ENCODE measurements at places on chromosomes 1 and 21.
A peak's percentile ranks its signal among the peaks of the same experiment; 100 is the strongest.

GRCh38 chr1:212475151-212475550 is 42.4 kb downstream of the NENF start:
- no peak for DNase-seq

GRCh38 chr1:24362396-24362795 is 43.2 kb downstream of the GRHL3 start:
- DNase-seq, result no peak

- peak; percentile 69 for DNase-seq
These were observed 179.1 kb downstream of the PSMG1 start for GRCh38 chr21:39003982-39004633.

GRCh38 chr1:211687462-211688215 is 12.2 kb upstream of the NEK2 start:
- no peak for DNase-seq

GRCh38 chr21:33839806-33840205 is 75.8 kb downstream of the ATP5PO start:
- no peak for DNase-seq

DNA sequence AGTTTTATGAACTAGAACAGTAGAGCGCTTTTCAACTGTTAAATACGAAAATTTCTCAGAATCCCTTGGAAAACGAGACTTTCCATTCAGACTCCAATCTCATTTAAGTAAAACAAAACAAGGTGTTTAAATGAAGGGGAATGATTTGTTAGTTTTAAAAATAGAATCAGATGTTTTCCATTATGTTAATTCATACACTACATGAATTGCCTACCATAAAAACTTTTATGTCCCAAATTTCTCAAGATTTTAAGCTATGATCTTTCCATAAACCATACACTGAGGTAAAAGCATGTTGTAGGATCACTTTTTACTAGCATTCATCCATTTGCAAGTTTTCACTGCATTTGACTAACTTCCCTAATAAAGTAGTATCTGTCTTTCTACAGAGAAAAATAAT is 180.3 kb upstream of the ZP4 start:
- DNase-seq, result no peak

DNA sequence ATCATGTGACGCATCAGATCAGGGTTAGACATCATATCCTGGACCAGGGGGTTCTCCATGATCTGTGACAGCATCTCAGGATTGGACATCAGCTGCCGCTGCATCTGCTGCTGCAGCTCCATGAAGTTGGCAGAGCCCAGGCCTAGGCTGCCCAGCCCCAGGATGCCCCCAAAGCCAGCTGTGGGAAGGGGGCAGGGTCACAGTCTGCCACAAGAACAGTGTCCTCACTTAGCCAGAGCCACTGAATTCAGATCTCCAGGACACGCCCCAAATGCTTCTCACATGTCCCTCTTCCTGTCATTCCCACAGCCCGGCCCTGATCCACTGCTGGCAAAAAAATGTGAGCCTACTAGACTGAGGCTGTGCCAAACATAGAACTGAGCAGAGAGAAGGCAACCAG is 3.2 kb downstream of the UBQLN4 start:
- no peak for DNase-seq

GRCh38 chr1:208083016-208083714 is 161.0 kb downstream of the PLXNA2 start:
- DNase-seq, result no peak

DNA sequence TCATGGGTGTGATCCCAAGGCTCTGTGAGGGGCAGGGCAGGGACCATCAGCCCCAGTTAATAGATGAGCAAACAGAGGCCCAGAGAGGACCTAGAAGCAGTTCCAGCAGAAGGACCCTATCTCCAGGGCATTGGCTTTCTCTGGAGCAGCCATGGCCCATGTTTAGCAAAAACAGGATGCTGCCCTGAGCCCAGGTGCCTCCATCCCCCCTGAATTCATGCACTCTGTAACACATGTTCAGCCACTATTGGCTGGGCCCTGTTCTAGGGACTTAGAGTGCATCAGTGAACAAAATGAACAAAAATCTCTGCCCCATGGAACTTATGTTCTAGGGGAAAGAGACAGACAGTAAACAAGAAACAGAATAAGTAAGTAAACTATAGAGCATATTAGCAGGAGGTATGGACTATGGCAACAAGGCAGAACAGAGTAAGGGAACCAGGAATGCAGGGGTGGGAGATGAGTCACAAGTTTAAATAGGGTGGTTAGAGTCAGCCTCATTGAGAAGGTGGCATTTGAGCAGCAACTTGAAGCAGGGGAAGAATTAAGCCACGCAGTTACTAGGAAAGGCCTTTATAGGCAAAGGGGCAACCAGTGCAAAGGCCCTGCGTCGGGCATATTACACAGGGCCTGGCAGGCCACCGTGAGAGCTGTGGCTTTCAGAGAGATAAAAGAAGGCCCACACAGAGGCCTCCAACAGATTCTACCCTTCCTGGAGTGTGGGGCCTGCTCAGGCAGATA is 185.9 kb upstream of the EDN2 start:
- DNase-seq, result peak; percentile 89

DNA sequence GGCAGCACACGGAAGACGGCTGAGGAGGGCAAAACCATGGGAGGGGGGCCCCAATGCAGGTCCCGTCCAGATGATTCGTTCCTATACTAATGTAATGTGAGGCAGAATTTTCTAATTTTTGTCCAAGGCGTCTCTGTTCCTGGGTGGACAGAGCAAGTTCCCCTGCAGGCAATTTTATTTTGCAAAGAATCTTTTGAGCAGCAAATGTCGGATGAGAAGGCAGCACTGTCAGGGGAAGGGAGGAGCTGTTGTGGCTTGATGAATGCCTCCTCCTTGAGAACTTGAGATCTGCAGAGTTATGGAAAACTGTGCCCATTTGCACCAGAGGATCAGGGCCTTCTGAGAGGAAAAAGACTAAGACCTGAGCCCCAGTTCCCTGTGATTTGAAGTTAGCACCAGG is 17.3 kb downstream of the SLC1A7 start:
- no peak for DNase-seq

DNA sequence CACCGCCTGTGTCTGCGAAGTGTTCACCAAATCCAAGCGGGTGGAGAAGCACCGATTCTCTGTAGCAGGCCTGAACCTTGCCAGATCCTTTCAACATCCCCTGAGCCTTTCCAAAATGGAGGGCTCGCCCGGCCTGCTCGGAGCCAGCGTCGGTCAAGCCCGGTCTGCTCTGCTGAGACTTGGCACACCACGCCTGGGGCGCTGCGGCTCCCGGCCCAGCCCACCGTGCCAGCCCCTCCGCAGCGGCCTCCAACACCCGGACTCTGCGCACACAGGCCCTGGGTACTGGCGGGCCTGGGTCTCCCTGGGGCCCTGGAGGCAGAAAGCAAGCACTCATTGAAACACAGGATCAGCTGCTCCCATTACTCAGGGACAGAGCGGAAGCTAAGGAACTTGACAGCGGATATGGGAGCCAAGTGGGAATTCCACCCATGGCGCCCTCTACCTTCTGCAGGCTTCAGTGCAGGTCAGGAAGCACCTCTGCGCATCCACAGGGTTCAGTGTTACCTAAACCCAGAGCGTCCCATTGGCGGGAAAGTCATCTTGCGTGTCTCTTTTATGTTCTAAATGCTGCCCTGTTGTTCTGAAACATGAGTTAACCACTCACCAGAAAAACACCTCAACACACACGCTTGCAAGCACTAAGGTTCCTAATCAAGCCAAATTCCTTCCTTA is 159.9 kb downstream of the ZBTB18 start:
- DNase-seq, result no peak

- no peak for DNase-seq
These were observed 18.1 kb downstream of the URB2 start for GRCh38 chr1:229643996-229644745.

DNA sequence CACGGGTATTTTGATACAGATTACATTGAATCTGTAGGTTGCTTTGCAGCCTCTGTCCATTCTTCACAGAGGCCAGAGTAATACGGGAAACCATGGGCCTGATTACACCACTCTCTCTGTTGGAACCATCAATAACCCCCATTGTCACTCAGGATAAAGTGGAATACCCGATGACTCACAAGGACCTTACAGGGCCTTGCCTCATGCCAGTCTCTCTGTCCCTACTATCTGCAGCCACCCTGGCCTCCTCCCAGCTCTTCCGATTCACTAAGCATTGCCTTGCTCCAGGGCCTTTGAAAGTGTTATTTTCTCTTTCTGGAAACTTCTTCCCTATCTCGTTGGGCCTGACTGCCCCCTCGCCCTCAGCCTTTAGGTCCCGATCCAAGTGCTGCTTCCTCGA is 61.7 kb downstream of the HMGB4 start:
- no peak for DNase-seq

- DNase-seq, result no peak
These were observed 66.7 kb upstream of the GJB5 start for GRCh38 chr1:34688006-34688741.

DNA sequence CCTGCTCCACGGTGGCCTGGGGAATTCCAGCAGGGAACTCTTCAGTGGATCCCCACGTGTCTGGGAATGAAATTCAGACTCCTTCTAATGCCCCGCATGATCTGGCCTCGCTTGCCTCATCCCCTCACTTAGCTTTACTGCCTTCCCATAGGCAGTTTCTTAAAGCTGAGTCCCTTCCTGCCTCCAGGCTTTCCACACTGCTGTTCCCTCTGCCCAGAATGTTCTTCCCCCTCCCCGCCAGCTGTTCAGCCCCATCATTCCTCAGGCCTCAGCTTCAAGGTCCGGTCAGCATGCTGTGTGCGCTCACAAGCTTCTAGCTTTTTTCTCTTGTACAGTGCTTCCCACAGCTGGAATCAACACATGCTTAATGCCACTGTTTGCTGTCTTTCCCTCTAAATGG is 54.9 kb upstream of the WASF2 start:
- no peak for DNase-seq

- DNase-seq, result no peak
These were observed 62.5 kb downstream of the WDR64 start for GRCh38 chr1:241714321-241715218.

DNA sequence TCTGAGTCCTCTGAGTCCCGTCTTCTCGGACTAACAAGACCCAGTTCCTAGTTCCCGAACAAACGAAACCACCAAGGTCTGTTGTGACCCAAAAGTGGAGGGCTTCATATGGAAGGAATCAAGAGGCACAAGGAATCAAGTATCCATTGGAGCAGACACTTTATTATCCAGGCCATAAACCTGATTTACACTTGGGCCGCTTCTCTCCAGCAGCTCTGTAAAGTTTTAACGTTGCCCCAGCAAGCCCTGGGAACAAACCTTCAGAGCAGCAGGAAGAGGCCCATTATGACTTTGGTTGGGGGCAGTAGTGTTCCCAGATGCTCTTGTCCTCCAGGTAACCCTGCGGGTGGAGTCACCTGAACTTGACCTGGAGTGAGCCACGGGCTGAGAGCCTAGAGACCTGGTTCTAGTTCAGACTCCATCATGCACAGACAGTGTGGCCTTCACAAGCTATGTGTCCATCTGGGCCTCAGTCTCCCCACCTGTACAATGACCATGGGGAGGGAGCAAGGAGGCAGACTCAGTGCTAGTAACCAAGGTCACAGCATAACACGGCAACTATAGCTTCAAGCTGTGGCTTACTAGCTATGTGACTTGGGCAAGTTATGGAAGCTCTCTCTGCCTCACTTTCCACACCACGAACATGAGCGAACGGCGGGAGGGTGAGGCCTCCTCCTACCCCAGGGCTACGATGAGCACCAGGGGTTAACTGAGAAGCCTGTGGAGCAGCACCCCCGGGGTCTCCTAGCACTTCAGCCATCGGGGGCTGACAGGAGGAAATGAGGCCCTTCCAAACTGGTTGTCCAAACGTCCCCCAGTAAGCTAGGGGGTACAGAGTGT is 95.7 kb downstream of the GLIS1 start:
- DNase-seq, result no peak

- DNase-seq, result no peak
These were observed 328.5 kb downstream of the KIF26B start for GRCh38 chr1:245483247-245483646.

DNA sequence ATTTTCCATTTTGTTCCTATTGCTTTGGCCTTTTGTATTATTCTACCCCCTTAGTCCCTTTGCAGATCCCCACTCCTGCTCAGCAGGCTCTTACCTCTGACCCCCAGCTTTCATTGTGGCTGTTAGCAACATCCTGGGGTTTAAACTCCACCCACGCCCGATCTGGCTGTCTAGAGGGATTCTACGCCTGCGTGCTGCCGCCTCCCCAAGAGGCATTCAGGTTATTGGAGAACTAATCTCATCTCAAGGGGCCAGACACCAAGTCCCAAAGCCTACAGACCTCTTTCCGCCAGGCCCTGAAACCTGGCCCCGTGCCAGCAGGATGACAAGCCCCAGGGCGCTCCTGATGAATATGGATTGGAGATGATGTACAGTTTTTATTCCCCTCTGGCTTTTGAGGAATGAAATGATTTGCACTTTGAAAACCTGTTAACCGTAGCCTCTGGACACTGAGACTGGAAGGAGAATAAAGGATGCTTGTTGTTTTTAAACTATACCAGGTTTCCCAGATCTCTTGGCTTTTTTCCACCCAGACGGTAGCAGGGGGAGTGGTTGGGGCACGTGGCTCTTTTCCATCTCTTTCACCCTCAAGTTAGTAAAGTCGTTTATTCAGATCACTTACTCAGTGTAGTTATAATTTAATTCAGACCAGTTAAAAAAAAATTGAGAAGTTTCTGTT is 14.5 kb upstream of the IKBKE start:
- DNase-seq, result peak; percentile 38

DNA sequence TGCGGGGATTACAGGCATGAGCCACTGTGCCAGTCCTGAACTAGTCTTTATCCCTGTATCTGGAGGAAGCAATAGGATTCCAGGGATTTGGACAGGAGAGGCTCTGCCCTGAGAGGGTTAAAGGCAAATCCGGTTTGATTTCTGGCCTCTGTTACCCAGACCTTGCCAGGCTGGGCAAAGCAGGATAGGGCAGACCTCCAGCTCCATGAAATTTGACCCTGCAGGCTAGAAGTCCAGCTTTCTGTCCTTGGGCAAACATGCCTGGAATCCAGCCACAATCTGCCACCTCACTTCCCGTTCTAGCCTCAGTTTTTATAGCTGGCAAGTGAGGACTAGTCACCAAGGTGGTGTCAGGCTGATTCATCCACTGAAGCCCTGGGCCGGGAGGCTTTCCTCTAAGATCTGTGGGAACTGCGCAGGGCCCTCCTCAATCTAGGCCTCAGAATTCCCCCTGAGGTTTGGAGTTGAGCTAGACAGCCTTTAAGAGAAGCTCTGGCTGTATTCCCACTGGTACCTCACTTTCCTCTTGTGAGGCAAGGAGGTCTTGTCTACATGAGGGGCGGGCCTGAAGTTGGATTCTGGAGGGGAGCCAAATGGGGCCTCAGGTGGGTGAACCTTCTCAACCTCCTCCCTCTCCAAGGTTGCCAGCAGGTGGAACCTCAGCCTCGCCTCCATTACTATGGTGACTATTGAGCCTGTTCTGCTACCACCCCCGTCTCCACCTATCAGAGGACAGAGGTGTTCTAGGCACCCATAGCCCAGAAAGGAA is 7.0 kb upstream of the P3R3URF start:
- peak; percentile 89 for DNase-seq

- no peak for DNase-seq
These were observed 9.0 kb upstream of the CGN start for GRCh38 chr1:151502035-151502700.

GRCh38 chr1:116817582-116818064 is 63.4 kb downstream of the CD2 start:
- DNase-seq, result peak; percentile 47

- DNase-seq, result no peak
These were observed 264 bp downstream of the FCRL3 start for GRCh38 chr1:157700305-157700704.
